ENCODE measurements at places on chromosomes 4 and X. TPM values are rescaled to one million over a fixed set of nuclear protein-coding genes. Genes with fewer than 3 reads are reported as not detected.

- H3K27ac ChIP-seq: no peak overlapping the region
- H3K4me1 ChIP-seq: no peaks in the 10 kb centered on the region
- no peaks in the 10 kb centered on the region for H3K36me3 ChIP-seq
Measured at GRCh38 chrX:19729761-19730160, 157.6 kb downstream of the SH3KBP1 start.

The ZNF732 gene
- total RNA-seq: 35.7 TPM

- peak; percentile 78 for DNase-seq
- H3K36me3 ChIP-seq: no peaks in the 10 kb centered on the region
Measured at GRCh38 chrX:47321386-47321785, 49.0 kb upstream of the ZNF157 start.

The RHOXF1 gene
- not detected for total RNA-seq

- no peaks in the 10 kb centered on the region for H3K27me3 ChIP-seq
- H3K27ac ChIP-seq: no peak overlapping the region
- no peaks in the 10 kb centered on the region for H3K36me3 ChIP-seq
- H3K4me1 ChIP-seq: no peaks in the 10 kb centered on the region
- no peak for DNase-seq
- no peak overlapping the region for H3K4me3 ChIP-seq
Measured at GRCh38 chr4:114690571-114690970, 92.0 kb downstream of the UGT8 start.
